NCI-H748 treated with DMSO at 0.1 percent for 48 hours (cell line): ENCODE measurements at places on chromosomes 4 and X.
A peak's percentile ranks its signal among the peaks of the same experiment; 100 is the strongest.

- DNase-seq = no peak
Measured at GRCh38 chrX:2638279-2638678, 52.8 kb upstream of the CD99 start.

DNA sequence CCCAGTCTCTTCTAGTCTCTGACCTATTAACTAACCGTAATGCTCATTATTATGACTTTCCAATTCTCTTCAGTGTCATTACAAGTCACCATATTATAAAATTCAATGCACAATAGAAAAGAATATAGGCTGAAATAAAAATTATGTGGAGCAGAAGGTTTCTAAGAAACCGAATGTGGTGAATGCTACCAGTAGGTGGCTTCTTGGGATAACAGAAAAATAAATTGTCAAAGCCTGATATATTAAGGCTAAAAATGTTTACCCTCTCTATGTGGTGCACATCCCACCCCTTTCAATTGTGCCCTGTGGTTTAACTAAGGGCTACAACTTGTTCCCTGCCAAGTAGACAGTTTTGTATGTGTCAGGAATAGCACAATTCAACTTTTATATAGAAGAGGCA, 624.6 kb upstream of the TECRL start:
- DNase-seq = no peak

DNA sequence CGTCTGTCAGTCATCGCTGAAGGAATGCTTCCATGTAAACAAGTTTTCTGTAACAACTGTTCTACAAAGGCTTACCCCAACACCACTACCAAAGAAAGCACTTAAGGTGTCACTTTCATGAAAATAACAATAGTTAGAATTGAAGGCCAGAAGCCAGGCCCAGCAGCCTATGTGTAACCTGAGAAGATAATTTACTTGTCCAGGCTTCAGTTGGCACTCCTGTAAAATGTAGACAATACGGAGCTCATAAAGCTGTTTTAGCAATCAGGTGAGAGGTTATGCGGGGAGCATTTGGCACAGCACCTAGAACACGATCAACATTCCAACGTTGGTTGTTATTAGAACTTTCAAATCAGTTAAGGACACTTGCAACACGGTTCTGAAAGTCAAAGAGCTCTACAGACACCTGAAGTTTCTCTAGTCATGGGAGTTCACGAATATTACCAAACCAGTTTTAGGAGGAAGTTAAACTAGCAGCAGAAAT, 15.7 kb downstream of the ADGRA3 start:
- peak; percentile 59 for DNase-seq

DNA sequence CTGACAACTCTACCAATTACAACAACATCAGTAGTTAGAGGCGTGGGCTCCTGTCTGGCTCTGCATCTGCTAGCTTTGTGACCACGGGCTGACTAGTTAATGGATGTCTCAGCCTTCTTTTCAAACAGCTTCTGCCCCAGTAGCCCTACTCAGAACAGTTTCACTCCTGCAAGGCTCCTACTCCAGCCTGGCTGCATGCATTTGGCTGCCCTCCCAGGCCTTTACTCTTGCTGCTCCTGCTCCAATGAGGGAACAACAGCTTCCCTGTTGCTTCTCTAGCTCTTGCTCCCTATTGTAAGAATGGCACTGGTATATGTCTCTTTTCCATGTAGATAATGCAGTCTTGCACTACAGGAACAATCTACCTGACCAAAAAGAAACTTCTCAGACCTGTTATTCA, 93.3 kb downstream of the TTC29 start:
- DNase-seq = no peak

- DNase-seq = no peak
Measured at GRCh38 chrX:6890544-6891261, 256.8 kb upstream of the STS start.
